ENCODE measurements at places on chromosomes 5 and 9. TPM values are rescaled to one million over a fixed set of nuclear protein-coding genes. Genes with fewer than 3 reads are reported as not detected.

DNA sequence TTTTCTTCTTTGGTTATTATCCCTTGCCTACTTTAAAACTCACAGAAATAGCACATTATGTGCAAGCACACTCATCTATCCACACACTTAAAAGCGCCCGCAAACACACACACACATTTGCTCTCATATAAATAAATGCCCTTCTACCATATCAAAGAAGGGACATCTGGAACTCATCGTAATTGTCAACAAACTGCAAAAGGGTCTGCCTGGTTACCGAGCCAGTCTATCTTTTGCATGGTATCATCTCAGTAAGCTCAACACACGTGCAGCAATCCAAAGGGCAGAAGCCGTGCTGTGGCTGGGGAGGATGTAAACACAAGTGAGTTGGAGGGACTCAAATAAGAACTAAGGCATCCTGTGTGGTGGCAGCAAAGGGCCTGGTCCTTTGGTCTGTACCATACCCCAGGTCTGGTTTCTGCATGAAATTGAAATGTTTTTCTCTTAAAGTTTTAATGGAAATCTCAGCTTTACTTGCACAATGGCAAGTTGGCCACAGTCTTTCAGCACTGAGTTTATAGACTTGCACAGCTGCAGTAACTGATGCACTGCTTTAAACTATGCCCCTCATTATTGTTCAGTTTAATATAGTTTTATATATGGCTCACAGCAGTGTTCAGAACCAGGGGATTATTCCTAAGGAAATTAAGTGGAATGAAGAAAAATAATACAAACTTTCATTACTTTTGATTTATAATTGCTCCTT is 331.0 kb downstream of the ADAMTS6 start:
- H3K4me1 ChIP-seq: no peaks in the 10 kb centered on the region
- DNase-seq: no peak
- no peak overlapping the region for H3K4me3 ChIP-seq
- H3K27ac ChIP-seq: no peak overlapping the region
- no peaks in the 10 kb centered on the region for H3K36me3 ChIP-seq

GRCh38 chr9:21825637-21826036 is 23.2 kb downstream of the MTAP start:
- no peaks in the 10 kb centered on the region for H3K4me1 ChIP-seq
- no peak overlapping the region for H3K27ac ChIP-seq
- no peaks in the 10 kb centered on the region for H3K27me3 ChIP-seq
- no peak for DNase-seq
- peaks cover 16% of the 10 kb centered on the region for H3K36me3 ChIP-seq

Gene SELENOP
- total RNA-seq: 1.8 TPM

Gene LRRTM2
- 0.07 TPM for total RNA-seq

Gene AFAP1L1
- total RNA-seq: 0.23 TPM

Data from natural killer cell (primary cell).